ENCODE measurements at places on chromosomes 5 and 9.

DNA sequence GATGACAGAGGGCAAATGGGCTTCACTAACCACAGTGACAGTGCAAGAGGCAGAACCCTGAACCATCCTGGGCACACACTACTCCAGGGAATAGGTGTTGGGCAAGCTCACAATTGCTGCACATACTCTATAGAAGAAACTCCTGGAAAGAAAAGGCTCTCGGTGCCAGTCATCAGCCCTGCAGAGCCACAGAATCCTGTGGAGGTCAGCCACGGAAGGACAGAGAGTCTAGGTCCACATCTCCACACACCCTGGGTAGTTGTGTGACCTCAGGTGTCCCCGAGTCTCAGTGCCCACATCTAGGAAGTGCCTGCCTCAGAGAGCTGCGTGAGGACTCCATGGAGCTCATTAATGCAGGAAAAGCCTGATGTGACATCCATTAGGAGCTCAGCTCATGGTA lies 16.0 kb upstream of the ANGPTL2 start:
- no peak for DNase-seq

DNA sequence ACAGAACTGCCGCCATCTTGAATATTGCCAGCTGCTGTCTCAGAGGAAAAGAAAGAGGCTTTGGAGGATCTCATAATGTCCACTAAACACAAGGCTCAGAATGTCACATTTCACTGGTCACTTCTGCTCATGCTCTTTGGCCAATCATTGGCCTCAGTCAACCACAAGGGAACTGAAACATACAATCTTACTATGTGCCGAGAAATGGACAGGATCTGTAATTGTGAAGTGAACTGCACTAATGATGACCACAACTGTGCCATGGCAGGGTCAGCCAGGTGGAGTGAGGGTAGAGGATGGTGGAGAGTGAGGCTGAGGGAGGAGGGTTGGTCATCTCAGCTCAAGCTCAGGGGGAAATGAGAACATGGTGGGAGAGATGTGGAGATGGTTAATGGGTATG lies 32.8 kb downstream of the GDNF start:
- no peak for DNase-seq

DNA sequence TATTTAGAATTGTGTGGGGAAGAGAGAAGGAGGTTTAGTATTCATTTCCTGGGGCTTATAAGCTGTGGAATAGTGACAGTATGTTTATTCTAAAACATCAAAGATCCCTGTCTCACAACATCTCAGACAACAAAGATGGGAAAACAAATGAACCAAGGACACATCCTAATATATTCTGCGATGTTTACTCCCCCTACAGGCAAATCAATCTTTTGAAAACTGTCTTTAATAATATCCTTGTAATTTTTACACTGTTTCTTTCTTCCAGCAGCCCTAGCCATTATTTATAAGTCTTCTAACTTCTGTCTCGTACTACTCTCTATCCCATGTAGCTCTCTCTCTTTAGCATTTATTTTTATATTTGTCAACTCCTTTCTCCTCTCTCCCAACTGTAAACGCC lies 33.5 kb upstream of the TMEM252 start:
- DNase-seq = no peak

GRCh38 chr9:132784286-132784830 lies 93.7 kb downstream of the AK8 start:
- no peak for DNase-seq

- no peak for DNase-seq
Observed at GRCh38 chr5:129718471-129719090, 29.3 kb upstream of the MINAR2 start.

Measured in naive B cell (primary cell).